Daoy (cell line): ENCODE measurements at places on chromosomes 2 and 18. TPM values are rescaled to one million over a fixed set of nuclear protein-coding genes. Genes with fewer than 3 reads are reported as not detected.

Gene GATA6
- 18.2 and 19.0 TPM in 2 replicates for total RNA-seq

Gene SERPINB12
- total RNA-seq: not detected in 2 replicates

Gene RAB6C
- total RNA-seq: not detected in 2 replicates

Gene RNU2-63P
- 72.9 TPM in 1 of 2 replicates, not detected in the other for total RNA-seq

Gene PLEK
- total RNA-seq: not detected in 2 replicates

Gene UGP2
- total RNA-seq: 47.6 and 51.9 TPM in 2 replicates

Gene HOXD3
- total RNA-seq: 5.0 and 10.9 TPM in 2 replicates

Gene TCF23
- not detected in 2 replicates for total RNA-seq

Gene METTL8
- total RNA-seq: 17.1 and 20.2 TPM in 2 replicates

Gene CTAGE1
- not detected in 2 replicates for total RNA-seq

Gene IL37
- total RNA-seq: not detected in 2 replicates

Gene DNAJC5G
- not detected in 2 replicates for total RNA-seq

Gene OXER1
- not detected in 2 replicates for total RNA-seq

Gene RUFY4
- total RNA-seq: not detected in 2 replicates

Gene SPP2
- total RNA-seq: not detected in 2 replicates

Gene TMEM247
- total RNA-seq: not detected in 2 replicates

Gene MYO1B
- 98.0 and 104 TPM in 2 replicates for total RNA-seq

Gene ICOS
- not detected in 2 replicates for total RNA-seq

Gene STEAP3
- total RNA-seq: 13.1 and 14.6 TPM in 2 replicates

Gene STAT1
- total RNA-seq: 44.7 and 58.5 TPM in 2 replicates
